ENCODE measurements at places on chromosomes 4 and X.

GRCh38 chr4:24488399-24489164, 95.8 kb downstream of the DHX15 start:
- DNase-seq: peak; percentile 61

DNA sequence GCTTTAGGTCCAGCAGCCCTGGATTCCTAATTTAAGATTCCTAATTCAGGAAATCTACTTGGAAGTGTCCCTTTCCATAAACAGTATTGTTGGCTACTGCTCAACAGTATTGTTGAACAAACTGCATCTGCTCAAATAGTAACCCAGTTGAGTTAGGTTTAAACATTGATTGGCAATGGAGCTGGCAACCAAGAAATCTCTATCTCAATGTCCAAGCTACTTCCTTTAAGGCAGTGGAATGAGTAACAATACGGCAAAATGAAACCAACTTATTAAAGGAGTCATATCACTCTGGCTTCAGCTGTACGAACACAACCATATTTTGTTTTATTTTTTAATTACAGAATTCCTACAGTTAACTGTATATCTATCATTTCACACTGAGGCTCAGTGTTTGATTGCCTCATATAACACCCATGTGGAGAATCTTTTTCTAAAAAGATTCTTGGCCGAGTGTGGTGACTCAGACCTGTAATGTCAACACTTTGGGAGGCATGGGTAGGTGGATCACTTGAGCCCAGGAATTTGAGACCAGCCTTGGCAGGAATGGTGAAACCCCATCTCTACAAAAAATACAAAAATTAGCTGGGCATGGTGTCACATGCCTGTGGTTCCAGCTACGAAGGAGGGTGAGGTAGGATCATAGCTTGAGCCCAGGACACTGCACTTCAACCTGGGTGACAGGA, 71.7 kb upstream of the IL13RA1 start:
- DNase-seq: no peak

- DNase-seq: no peak
Measured at GRCh38 chr4:134539729-134540231, 338.2 kb upstream of the PABPC4L start.

GRCh38 chrX:149487292-149487691, 17.8 kb downstream of the IDS start:
- DNase-seq: no peak

- DNase-seq: no peak
Measured at GRCh38 chrX:13397878-13398818, 78.3 kb upstream of the ATXN3L start.

Data from activated CD4-positive, alpha-beta T cell treated with anti-CD3 and anti-CD28 coated beads for 24 hours (primary cell).